Left kidney (tissue), 8 donors: ENCODE measurements at places on chromosomes 5 and 9. TPM values are rescaled to one million over a fixed set of nuclear protein-coding genes. Genes with fewer than 3 reads are reported as not detected.

DNA sequence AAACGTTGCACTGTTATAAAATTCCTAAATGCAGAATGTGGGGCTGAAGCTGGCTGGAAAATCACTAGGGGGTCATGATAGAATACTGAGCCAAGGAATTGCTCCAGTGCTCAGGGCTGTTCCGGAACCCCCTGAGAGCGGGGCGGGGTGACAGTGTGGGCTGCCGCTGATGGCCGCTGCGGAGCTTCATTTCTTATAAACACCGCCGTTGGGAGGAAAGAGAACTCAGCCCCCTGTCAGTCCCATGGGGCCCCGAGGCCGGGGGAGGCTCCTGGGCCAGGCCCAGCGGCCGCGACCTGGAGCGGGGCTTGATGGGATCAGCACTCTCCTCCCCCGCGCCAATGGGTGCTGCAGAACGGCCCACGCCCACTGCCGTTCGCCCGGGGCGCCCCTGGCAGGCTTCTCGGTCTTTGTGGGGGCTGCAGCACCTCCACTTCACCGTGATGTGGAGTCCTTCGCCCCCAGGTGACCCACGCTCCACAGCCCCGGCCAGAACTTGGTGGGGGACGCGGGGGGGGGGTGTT lies 5.2 kb upstream of the IRF1 start:
- peak; percentile 77 for DNase-seq

SLC45A2 gene
- polyA plus RNA-seq, result 1.0 TPM

DNA sequence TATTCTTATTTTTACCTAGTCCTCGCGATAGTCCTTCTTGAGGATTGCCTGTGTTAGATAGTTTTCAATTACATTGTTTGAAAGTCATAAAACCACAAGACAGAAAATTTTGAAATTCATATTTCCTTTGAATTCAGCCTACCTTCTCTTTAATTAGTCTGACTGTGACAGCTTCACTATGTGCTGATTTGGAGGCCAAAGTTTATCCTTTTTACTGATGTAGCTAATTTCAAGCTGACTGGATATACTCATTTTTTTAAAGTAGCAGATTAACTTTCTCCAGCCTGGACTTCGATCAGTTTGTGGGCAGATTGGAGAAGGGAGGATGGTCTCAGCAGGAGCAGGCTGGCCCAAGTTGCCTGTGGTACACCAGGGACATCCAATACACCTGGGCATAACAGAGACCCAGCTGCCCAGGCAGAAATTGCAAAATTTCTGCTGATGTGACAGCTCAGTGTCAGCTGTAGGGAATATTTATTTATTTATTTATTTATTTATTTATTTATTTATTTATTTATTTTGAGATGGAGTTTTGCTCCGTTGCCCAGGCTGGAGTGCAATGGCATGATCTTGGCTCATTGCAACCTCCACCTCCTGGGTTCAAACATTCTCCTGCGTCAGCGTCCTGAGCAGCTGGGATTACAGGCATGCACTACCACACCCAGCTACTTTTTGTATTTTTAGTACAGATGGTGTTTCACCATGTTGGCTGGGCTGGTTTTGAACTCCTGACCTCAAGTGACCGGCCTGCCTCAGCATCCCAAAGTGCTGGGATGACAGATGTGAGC lies 24.2 kb downstream of the AGXT2 start:
- no peak for DNase-seq

PRRX2 gene
- polyA plus RNA-seq, result 0.52 TPM

DNA sequence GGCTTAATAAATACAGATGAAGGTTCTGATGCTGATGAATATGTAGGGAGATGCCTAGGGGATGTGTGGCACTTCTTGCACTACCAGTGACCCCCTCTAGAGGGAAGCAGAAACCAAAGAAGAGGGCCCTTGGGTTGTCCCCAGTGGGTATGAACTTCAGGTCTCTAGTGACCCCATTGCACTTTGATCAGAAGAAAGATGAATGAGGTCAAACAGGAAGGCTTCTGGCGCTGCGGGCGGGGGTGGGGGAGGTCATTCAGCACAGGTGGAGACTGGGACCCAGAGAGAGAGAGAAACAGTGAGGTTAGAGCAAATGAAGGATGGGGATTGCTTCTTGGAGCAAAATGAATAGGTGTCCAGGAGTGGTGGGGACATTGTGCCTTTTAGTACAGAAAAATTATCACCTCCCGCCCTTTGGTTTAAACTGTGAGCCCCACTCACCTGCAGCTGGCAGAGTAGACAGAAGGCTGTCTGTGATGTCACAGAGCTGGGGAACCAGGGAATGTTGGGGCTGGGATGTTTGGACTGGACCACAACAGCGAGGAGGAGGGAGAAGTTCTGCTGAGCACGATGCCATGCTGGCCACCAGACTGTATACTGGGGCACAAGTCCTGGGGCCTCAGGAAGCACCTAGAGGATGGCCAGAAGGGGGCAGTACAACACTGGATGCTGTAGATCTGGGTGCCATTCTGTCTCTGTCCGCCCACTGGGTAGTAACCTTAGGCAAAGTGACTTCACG lies at the start of gene TEX48:
TSS of gene TEX48 (minus strand) at position 599 of the 739 bp plus-strand sequence. CDS start 10,469 bp downstream, outside the sequence.
- DNase-seq, result peak; percentile 38

DNA sequence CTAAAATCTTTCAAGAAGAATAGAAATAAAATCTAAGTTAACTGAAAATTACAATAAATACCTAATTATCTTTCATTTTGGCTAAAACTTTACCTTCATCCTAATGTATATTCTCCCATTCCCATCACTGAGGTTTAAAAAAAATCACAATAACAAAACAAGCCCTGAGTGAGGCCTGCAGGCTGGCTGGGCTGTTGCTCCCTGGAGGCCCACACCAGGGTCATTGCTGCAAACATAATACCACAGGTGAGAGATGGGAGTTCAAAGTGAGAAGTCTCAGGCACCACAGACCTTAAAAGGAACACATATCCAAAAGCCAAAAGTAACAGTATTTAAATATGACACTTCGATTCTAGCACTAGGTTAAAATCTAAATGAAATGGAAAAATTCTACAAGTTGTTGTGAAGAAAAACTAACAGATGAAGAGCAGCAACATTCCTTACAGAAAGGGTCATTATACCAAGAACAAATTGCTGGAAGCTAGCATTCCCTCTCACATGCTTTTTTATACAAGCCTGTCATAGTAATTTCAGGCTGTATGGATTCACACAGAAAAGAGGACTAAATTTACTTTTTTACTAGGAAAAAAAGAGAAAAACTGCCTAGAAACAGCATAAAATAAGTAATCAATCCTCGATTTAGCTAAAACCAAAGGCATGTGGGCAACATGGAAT lies 57.8 kb downstream of the AUH start:
- DNase-seq, result no peak

DNA sequence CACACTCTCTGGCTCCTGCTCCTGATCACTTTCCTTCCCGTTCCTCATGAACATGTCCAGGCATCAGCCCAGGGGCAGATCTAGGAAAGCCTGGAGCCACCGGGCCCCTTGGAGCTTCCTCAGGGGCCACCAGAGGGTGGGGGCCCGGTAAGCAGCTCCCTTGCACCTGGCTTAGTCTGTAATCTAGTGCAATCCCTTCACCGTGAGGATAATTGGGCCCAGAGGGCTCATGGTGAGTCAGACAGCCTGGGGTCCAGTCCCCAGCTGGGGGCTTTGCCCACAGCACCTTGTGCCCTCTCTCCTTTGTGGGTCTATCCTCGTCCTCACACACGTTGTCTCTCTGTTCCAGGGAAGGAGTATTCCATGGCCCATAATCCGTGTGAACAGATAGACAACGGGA lies 10.4 kb upstream of the ALDH1B1 start:
- no peak for DNase-seq

GRCh38 chr5:36199620-36200019 lies 42.1 kb downstream of the NADK2 start:
- no peak for DNase-seq

PHF2 gene
- polyA plus RNA-seq, result 37.8 TPM

DNA sequence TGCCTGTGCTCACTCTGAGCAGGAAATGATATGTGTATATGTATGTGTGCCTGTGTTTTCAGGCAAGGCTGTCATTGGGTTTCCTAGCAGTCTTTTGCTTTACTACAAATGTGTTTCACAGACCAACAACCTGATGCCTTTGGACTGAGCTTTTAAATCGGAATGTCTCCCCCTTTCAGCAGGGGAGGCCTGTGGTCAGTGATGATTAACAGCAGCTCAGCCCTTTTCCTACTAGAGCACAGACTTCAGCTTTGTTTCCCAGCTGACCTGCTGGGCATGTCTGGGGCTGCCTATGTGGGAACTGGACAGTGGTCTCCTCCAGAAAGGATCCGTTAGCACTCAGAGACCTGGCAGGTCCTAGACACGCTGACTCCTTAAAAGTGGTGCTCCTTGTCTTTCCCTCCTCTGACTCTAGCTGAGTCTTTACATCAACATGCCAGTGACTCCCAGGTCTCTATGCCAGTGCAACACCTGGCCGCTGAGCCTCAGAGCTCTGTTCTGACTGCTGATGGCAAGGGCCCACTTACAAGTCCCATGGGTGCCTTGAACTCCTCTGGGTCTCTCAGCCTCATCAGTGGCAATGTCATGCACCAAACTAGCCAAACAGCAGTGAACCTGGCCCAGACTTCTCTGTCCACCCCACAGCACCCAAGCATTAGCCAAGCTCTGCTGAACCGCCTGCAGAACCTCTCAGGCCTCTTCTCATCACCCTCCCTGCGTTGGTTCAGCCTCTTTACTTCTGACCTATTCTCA lies 7.7 kb downstream of the MACROH2A1 start:
- no peak for DNase-seq

DNA sequence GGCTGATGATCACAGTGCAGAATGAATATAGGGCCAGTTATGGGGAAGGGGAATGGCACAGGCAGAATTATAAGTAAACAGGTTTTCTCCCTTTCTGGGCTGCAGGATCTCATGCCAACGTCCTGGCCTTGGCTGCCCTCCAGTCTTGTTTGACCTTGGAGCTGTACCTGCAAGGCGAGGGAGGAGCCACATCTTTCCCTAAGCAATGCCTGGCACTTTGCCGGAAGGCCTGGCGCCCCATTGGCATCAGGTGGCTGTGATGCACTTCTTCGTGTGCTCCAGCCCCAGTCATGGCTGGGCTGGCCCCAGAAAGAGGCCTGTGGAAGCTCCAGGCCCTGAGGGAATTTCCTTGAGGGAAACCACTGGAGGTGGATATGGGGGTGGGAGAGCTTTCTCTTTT lies 16.7 kb upstream of the IQGAP2 start:
- no peak for DNase-seq

GRCh38 chr5:93191035-93191817 lies 389.8 kb downstream of the NR2F1-AS1 start:
- DNase-seq, result no peak

- DNase-seq, result no peak
These were observed 760 bp downstream of the NPR3 start for GRCh38 chr5:32711681-32712480.

GRCh38 chr5:107118184-107119019 lies 552.3 kb downstream of the EFNA5 start:
- DNase-seq, result no peak

BTNL3 gene
- not detected for polyA plus RNA-seq

DNA sequence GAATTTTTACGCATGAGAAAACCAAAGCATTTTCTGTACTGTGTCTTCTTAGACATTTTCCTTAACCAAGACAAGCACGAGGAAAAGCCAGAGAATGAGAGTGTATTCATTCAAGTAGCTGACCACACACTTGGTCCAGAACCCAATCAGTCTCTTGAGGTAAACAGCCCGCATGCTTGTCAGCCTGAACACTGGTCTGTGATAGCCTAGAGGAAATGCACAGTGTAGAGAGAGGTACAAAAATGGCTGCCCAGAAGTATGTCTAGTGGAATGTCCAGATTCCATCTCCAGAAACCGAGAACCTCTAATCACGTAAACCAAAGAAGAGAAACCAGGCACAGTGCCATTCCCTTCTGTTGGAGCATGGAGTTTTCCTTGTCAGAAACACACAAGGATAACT lies 80.0 kb upstream of the SNX2 start:
- no peak for DNase-seq

GRCh38 chr9:129895376-129896268 lies 60.4 kb downstream of the USP20 start:
- no peak for DNase-seq

DNA sequence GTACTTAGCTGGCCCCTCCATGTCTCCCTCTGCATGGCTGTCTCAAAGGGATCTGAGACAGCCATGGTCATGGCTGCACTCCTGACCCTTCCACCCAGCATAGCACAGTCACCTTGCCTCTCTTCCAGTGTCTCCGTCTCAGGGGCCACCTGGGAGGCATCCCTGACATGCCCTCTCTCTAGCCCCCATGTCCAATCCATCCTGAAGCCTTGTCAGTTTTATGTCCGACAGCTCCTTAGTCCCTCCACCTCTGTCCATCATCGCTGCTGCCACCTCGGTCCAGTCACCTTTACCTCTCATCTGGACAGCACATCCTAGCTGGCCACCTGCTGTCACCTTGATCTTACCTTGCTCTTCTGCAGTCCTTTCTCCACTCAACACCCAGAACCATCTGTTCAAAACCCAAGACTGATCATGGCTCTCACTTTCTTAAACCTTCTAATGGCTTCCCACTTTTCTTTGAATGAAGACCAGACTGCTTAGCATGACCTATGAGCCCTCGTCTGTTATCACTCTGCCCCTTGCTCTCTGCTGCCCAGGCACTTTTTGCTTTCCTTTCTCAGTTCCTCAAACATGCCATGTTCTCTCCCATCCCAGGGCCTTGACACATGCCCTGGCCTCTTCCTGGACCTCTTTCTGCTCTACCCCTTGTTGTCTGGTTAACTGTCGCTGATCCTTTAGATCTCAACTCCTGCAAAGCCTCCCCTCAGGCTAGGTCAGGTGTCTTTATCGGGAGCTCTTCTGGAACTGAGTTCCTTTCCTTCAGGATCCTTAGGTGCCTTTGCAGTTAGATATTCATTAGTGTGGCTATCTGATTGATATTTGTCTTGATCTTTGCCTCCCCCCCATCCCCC lies 181.8 kb upstream of the PITX1 start:
- no peak for DNase-seq

GRCh38 chr9:92265154-92265553 lies 28.3 kb downstream of the IARS1 start:
- DNase-seq, result no peak

DNA sequence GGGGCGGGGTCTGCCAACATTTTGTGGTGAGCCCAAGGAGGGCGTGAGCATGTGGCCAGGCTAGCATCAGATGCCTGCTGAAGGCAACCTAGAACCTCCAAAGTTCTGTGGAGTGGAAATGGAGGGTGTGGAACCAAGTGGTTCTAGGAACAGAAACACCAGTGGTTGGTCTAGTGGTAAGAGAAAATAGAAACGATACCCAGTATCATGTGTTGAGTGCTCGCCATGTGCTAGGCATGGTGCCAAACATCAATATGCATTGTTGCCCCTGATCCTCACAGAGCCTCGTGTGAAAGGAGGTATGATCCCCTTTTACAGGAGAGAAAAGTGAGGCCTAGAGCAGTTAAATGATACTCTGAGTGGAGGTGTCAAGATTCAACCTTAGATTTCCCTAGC lies 31.5 kb upstream of the MVB12B start:
- no peak for DNase-seq

TMEM174 gene
- 20.1 TPM for polyA plus RNA-seq
